Activated CD4-positive, alpha-beta T cell treated with anti-CD3 and anti-CD28 coated beads, Interleukin-2, Interleukin-4, amounts not matched to agents 100 ng/mL and 50 ng/mL, durations not matched to agents 16 hours and 8 hours (primary cell): ENCODE measurements at places on chromosomes 1 and 21.
A peak's percentile ranks its signal among the peaks of the same experiment; 100 is the strongest.

GRCh38 chr1:97925151-97925550 lies 4.3 kb upstream of the DPYD start:
- no peak for DNase-seq

DNA sequence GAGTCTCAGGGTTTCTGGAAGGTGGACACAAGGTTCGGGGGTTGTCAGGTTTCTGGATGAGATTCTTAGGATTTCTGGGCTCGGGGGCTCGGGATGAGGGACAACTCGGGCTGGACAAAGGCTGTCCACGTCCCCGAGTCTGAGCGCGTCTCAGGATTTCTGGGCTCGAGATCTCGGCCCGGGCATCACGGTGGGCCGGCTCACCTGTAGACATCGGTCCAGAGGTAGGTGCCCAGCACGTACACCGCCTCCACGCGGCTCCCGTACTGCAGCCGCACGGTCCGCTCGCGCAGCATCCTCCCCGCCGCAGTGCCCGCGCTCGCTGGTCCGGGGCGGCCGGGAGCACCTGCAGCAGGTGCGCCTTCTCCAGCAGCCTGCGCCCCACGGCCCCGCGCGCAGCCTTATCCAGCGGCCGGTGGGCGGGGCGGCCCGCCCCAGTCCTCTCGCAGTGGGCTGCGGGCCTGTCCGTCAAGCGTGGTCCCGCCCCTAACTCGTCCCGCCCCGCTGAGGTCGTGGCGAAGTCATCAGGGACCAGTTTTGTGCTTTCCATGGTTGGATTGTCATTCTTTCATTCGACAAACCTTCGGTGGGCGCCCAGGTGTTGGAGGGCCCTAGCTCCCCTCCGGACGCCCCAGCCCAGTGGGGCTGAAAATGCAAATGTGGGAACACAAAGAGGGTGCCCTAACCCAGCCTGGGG lies at the start of gene PADI2:
PADI2 (minus strand) TSS at position 376 of the 697 bp plus-strand sequence; CDS start at position 296, 80 bp downstream.
- peak; percentile 43 for DNase-seq

GRCh38 chr1:200233393-200233792 lies 176.4 kb downstream of the ZNF281 start:
- DNase-seq, result no peak

DNA sequence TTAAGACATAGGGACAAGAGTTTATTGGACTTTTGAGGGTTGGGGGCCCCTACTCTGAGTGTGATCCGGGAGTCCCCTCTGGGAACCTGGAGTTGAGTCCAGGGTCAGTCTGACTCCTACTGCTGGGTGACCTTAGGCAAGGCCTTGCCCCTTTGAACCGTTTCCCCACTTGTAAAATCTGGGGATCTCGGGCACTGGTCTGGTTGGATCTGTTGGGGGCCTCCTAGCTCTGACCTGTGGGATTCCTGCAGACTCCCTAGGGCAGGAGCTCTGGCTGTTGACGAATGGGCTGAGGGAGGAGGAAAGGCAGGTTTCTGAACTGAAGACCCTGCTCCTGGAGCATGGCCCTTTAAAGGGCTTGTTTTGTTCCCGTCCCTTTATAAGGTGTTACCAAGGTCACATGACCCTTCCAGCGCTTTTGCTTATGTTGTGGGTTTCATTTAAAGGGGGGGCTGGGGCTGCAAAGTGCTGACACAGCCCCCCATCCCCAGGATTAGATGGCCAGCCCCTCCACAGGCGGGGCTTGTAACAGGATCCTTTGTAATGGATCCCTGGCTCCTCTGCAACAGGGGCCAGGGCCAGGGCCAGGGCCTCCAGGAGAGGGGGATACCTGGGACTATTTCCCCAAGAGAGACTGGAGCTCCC lies 50.7 kb downstream of the YARS1 start:
- no peak for DNase-seq
